ENCODE measurements at places on chromosomes 4 and X.
A peak's percentile ranks its signal among the peaks of the same experiment; 100 is the strongest.

- DNase-seq, result no peak
These were observed 56.7 kb upstream of the COL25A1 start for GRCh38 chr4:109359040-109359646.

DNA sequence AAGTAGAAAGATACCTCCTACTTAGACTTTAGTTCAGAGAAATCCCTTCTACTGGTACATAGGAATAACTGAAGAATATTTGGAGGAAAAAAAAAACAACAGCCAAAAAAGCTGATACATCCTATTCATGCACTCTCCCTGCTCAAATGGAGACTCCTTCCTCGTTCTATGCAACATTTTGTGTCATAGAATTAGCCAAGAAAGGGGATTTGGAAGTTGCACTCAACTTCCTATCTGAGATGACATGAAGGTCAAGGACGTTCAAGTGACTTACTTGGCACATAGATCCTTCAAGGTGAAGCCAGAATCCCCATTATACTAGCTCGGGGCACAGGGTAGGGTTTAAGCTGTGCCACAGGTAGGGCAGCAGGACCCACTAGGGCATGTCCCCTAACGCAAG is 56.2 kb upstream of the S100G start:
- no peak for DNase-seq

- DNase-seq, result no peak
These were observed 548.1 kb downstream of the PACRGL start for GRCh38 chr4:21248331-21248730.

DNA sequence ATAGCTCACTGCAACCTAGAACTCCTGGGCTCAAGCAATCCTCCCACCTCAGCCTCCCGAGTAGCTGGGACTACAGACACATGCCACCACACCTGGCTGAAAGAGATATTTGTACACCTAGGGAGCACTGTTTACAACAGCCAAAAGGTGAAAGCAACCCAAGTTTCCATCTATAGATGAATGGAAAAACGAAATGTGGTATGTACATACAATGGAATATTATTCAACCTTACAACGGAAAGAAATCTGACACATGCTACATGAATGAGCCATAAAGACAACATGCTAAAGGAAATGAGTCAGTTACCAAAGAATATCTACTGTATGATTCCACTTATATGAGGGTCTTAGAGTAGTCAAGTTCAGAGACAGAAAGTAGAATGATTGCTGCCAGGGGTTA is 52.2 kb downstream of the ABCG2 start:
- DNase-seq, result no peak

DNA sequence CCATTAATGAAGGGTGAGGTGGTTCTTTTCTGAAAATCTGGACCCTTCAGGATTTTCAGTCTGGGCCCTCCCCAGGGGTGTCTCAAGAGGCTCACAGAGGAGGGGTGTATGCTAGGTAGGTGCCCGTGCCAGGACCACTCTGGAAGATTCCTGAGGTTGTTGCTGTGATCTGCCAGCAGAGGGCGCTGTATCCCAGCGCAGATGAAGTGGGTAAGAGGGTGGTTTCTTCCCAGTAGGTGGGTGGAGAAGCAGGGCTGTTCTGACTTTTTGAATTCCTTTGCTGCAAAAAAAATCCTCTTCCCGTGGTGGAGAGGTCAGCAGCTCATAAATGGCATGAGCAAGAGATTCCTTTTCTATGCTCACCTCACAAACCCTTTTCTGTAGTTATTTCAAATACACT is 51.1 kb downstream of the SCML1 start:
- peak; percentile 10 for DNase-seq

GRCh38 chr4:109977854-109978501 is 65.3 kb downstream of the EGF start:
- DNase-seq, result peak; percentile 27

GRCh38 chr4:82587826-82588540 is 26.2 kb upstream of the TMEM150C start:
- DNase-seq, result no peak

- DNase-seq, result no peak
These were observed 795.4 kb upstream of the DIAPH2 start for GRCh38 chrX:95889279-95889678.

DNA sequence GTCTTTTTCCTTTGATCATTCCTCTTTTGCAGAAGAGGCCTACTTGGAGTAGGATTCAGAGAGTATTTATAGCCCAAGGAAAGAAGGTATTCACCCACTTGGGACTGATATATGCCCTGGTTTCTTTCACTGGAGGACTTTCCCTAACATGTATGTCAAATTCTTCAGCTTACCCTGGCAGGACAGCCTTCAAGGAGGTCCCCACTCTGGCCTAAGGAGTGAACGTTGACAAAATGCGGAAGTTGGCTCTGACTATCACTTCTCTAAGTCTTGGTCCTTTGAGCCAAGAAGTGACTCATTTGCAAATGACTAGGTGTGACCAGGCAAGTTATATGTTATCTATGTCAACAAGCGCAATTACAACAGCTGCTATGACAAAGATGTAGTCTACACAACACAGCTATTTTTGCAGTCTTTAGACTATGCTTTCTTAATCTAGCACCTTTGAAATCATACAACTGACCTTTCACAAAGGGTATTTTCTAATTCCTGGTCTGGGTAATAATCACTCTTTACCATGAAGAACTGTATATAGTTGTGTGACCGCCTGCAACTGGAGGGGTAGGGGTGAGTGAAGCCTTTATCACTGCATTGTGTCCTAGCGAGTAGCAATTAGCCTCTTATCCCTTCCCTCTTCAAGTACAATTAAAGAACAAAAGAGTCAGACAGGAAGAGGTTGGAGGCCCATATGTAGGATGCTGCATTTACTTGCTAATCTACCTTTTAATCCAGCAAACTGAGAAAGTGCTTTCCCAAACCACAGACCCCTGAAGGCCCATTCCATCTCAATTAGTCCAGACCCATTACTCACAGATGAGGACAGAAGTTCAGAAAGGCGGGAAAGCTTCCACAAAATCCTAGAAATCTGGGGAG is 50.1 kb downstream of the RASGEF1B start:
- no peak for DNase-seq

DNA sequence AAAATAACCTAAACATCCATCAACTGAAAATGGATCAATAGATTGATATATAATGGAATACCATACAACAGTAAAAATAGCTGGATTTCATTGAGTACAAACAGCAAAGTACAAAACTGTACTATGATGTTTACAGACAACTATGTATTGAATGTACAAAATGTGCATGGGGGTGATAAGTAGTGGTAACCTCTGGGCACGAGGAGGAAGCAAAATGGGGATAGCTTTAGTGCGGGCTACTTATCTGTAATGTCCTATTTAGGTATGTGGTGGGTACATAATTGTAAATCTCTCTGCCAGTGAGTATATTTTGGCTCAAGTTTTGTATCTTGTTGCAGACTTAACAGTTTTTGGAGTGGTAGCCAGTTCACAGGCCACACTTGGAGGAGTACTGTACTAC is 123.6 kb downstream of the STAG2 start:
- DNase-seq, result no peak

- no peak for DNase-seq
These were observed 47.7 kb upstream of the FAT4 start for GRCh38 chr4:125266901-125267604.

DNA sequence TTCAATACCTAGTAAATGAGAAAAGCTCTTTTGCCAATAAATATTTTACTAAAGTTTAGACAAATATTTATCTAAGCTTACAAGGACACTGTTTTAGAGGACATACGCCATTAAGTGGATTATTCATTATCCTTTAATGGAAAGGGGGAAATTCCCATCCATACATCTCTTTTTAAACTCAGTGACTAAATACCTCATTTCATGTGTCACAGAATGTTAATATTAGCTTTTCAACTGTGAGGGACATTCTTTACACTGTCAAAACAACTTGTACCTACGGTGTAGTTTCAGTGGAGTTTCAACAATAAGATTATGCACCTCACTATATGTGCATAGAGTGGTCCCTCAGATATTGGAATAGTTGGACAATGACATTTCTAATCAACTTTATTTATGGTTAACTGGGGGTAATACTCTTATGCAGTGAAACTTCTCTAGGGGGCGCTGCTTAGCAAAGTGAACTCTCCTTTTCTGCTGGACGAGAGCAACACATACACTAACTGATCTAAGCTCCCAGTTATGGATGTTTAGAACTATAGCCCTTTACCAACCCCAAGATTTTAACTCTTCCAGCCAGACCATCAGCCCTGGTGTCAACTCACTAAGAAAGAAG is 9.7 kb downstream of the HS6ST2 start:
- DNase-seq, result peak; percentile 15

DNA sequence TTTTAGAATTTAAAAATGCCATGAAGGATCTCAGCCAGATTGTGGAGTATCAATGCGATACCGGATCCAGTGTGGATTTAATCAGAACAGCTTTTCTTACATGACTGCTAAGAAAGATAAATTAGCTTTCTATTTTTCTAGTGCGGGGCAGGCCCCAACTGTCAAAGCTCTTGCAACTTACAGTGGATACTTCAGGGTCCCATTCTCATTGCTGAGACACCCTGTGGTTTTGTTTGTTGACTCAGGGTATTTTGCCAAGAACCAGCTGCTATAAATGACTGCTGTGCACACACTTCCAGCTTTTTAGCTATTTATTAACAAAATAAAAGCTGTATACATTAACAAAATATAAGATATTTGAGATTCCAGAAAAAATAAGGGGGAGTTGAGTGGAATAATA is 166.4 kb downstream of the DCLK2 start:
- no peak for DNase-seq

- no peak for DNase-seq
These were observed 19.4 kb upstream of the RAB40A start for GRCh38 chrX:103538728-103539127.

GRCh38 chr4:139587446-139587845 is 31.4 kb upstream of the SETD7 start:
- no peak for DNase-seq

Data from HCT116 (cell line).